ENCODE measurements at places on chromosomes 7 and 10.

DNA sequence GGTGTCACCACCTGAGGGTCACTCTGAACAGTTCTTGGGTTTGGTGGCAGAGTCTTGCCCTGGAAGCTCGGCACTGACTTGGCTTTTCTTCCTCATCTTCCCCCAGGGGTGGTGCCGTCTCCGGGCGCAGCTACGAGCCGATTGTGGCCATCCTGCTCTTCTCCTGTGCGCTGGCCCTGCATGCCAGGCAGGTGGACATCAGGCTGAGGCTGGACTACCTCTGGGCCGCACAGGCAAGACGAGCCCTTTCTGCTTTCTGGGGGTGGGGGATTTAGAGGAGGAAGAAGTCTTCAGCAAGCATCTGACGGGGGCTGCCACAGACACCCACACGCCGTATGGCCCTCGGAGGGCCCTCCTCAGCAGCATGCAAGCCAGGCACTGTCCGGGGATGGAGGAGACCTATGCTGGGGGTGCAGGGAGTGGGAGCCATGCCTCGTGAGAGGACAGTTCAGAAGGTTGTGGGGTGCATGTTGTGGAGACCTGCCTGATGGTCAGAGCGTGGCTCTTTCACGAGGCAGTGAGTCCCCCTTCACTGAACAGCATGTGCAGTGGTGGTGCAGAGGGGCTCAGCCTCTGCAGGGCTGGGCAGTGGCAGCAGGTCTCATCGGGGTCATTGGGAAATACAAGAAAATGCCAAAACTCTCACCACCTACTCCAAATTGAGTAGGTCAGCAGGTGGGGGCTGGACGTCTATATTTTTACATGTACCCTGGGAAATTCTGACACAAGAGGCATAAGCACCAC, 112.4 kb downstream of the ADCY1 start:
- H3K36me3 ChIP-seq: no peaks in the 10 kb centered on the region
- H3K4me3 ChIP-seq: no peak overlapping the region
- DNase-seq: no peak
- no peaks in the 10 kb centered on the region for H3K27me3 ChIP-seq
- no peak overlapping the region for H3K27ac ChIP-seq

DNA sequence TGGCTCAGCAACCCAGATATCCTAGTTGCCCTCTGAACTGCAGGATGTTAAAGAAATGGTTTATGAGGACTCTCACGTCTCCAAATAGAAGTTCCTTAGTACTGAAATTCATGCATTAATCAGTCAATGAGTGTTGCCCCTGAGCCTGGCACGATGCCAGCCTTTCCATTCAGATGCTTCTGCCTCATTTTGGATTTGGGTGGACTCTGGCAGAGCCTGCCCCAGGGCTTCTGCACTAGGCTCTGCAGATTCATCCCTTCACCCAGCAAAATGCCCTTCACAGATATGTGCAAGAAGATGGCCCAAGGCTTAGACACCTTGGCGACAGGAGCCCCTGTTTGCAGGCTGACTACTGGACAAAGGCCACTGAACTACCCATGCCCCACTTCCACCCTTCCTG, 747.8 kb downstream of the GRID1 start:
- peaks cover 17% of the 10 kb centered on the region for H3K27me3 ChIP-seq
- DNase-seq: no peak
- no peaks in the 10 kb centered on the region for H3K36me3 ChIP-seq
- H3K27ac ChIP-seq: no peak overlapping the region
- H3K4me1 ChIP-seq: peaks cover 15% of the 10 kb centered on the region

GRCh38 chr10:130362308-130362761, 226.1 kb downstream of the GLRX3 start:
- H3K36me3 ChIP-seq: no peaks in the 10 kb centered on the region
- H3K4me3 ChIP-seq: no peak overlapping the region
- H3K27ac ChIP-seq: no peak overlapping the region
- no peaks in the 10 kb centered on the region for H3K4me1 ChIP-seq
- DNase-seq: no peak
- no peaks in the 10 kb centered on the region for H3K27me3 ChIP-seq

DNA sequence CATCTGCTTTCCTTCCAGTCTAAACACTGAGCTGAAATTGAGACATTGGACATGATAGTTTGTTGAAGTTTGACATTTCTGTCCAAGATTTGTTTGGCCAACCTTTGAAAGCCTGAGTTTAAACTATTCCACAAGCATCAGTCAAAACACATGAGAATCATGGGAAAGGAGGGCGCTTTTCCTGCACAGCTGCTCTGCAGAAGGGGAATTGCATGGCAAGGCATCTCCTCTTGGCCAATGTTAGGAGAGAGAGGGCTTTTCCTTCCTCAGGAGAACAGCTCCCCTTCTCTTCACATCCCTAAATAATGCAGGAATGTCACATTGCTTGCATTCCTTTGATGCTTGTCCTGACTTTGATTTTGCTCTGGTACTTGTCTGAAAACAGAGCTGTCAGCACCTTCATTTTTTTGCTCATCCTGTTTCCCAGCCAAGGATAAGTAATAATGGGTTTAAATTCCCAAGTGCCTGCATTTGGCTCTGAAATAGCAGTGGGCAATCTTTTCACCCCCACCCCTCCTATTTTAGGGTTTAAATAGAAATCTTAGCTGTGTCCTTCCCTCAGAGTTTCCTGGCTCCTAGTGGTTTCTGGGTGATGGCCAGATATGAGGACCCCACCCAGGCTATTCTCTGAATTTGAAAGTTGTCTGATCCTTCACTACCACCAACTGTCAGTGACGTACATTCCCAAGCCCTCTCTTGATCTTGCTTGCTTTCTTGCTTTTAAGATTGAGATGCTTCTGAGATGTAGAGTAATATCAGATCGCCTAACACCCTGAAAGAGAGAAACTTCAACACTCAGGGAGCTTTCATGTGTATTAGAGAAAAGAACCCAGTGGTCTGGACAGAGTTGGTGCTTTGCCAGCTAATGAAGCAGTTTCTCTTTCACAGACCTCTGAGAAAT, 75.2 kb upstream of the NPVF start:
- peaks cover 14% of the 10 kb centered on the region for H3K27me3 ChIP-seq
- DNase-seq: no peak
- H3K4me3 ChIP-seq: no peak overlapping the region
- H3K27ac ChIP-seq: no peak overlapping the region

- H3K36me3 ChIP-seq: no peaks in the 10 kb centered on the region
- H3K27ac ChIP-seq: no peak overlapping the region
- H3K27me3 ChIP-seq: no peaks in the 10 kb centered on the region
These were observed 76.9 kb upstream of the ANK3 start for GRCh38 chr10:60466267-60467201.

DNA sequence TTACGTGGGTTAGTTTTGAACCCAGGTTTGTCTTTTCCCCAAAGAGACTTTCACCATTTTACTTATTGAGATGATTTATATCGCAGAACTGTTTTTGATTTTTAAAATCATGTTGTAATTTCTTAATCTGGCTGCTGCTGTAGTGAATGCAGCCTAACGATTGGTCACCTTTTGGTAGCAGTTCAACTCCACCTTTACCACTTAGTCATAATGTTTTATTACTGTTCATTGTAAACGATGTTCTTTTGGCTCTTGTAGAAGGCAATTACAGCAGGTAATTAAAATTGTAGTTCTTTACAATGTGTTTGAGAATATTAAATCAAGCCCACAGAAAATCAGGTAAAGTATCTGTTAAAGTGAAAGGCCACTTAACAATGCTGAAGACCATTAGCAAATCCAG, 531.1 kb downstream of the SDK1 start:
- H3K27ac ChIP-seq: no peak overlapping the region
- DNase-seq: no peak
- no peaks in the 10 kb centered on the region for H3K27me3 ChIP-seq
- H3K4me1 ChIP-seq: no peaks in the 10 kb centered on the region

GRCh38 chr7:139078399-139078798, 31.1 kb downstream of the ZC3HAV1 start:
- H3K27me3 ChIP-seq: no peaks in the 10 kb centered on the region
- no peak overlapping the region for H3K4me3 ChIP-seq
- no peak for DNase-seq
- H3K36me3 ChIP-seq: peaks cover 87% of the 10 kb centered on the region
- H3K27ac ChIP-seq: peak overlapping the region; percentile 55
- peaks cover 66% of the 10 kb centered on the region for H3K4me1 ChIP-seq

GRCh38 chr10:47061776-47062175, 150.5 kb downstream of the PTPN20 start:
- peaks cover 2% of the 10 kb centered on the region for H3K27me3 ChIP-seq
- no peak overlapping the region for H3K27ac ChIP-seq
- H3K4me1 ChIP-seq: no peaks in the 10 kb centered on the region
- no peak for DNase-seq
- no peak overlapping the region for H3K4me3 ChIP-seq

- peaks cover 54% of the 10 kb centered on the region for H3K4me1 ChIP-seq
- no peak for DNase-seq
- peak overlapping the region; percentile 86 for H3K27ac ChIP-seq
- no peaks in the 10 kb centered on the region for H3K27me3 ChIP-seq
These were observed 930 bp downstream of the GIMAP6 start for GRCh38 chr7:150631084-150631826.

- no peaks in the 10 kb centered on the region for H3K27me3 ChIP-seq
- H3K36me3 ChIP-seq: no peaks in the 10 kb centered on the region
- no peaks in the 10 kb centered on the region for H3K4me1 ChIP-seq
These were observed 167.7 kb upstream of the CCDC6 start for GRCh38 chr10:60073781-60074656.

DNA sequence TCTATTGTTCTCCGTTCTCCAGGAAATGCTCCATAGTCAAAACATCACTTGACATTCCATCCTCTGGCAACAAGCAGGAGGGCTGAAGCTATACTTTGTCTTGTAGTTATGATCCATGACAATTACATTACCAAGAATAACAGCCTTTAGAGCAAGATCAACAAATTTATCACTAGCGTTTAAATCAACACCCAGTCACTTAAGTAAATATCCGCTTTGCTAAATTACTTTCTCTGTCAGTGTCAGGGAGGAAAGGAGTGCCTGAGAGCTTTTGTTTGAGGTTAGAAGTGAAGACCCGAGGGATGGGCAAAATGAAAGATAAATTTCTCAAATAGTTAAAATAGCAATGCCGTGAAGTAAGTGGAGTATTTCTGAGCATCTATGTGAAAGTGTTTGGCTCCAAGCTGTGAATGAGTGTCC, 236.1 kb upstream of the BMPER start:
- H3K4me3 ChIP-seq: no peak overlapping the region
- H3K27ac ChIP-seq: no peak overlapping the region
- no peaks in the 10 kb centered on the region for H3K4me1 ChIP-seq
- no peaks in the 10 kb centered on the region for H3K36me3 ChIP-seq
- DNase-seq: no peak

DNA sequence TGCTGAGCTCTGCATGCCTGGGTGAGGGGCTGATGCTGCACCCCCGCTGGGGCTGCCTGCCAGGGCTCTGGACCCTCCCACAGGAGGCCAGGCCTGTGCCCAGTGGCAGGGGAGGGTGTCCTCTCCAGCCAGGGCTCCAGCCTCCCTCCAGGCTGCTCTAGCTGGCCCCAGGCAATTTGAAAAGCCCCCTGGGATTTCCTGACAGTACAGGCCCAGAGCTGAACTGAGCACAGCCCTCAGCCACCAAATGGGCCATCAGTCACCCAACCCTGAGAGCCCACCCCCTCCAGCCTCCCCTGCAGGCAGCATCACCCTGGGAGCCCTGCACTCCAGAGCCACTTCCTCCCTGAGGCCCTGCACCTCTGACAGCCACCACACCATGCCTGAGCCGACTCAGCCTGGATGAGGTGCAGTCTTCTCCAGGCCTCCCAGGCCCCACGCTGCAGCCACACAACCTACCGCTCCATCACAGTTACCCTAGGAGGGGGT, 101.8 kb upstream of the RET start:
- no peak overlapping the region for H3K27ac ChIP-seq
- DNase-seq: no peak
- no peak overlapping the region for H3K4me3 ChIP-seq
- no peaks in the 10 kb centered on the region for H3K4me1 ChIP-seq

DNA sequence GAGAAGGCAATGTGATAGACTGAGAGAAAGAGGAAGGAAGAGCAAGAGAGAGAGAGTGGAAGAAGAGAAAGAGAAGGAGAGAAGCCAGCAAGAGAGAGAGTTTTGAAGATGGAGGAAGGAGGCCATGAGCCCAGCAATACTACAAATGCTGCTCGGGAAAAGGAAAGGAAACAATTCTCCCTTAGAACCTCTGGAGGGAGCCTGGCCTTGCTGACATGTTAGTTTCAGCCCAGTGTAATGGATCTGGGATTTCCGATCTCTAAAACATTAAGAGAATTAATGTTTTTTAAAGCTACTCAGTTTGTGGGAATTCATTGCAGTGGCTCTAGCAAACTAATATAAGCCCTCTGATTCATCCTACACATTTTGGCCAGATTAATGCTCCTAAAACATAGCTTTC, 206.8 kb upstream of the MTPN start:
- no peak for DNase-seq
- H3K27ac ChIP-seq: no peak overlapping the region
- no peak overlapping the region for H3K4me3 ChIP-seq
- no peaks in the 10 kb centered on the region for H3K36me3 ChIP-seq
- H3K4me1 ChIP-seq: no peaks in the 10 kb centered on the region
- no peaks in the 10 kb centered on the region for H3K27me3 ChIP-seq

- no peak overlapping the region for H3K4me3 ChIP-seq
- no peak for DNase-seq
- H3K4me1 ChIP-seq: no peaks in the 10 kb centered on the region
- H3K27me3 ChIP-seq: no peaks in the 10 kb centered on the region
These were observed 26.8 kb upstream of the MGMT start for GRCh38 chr10:129440247-129440646.

DNA sequence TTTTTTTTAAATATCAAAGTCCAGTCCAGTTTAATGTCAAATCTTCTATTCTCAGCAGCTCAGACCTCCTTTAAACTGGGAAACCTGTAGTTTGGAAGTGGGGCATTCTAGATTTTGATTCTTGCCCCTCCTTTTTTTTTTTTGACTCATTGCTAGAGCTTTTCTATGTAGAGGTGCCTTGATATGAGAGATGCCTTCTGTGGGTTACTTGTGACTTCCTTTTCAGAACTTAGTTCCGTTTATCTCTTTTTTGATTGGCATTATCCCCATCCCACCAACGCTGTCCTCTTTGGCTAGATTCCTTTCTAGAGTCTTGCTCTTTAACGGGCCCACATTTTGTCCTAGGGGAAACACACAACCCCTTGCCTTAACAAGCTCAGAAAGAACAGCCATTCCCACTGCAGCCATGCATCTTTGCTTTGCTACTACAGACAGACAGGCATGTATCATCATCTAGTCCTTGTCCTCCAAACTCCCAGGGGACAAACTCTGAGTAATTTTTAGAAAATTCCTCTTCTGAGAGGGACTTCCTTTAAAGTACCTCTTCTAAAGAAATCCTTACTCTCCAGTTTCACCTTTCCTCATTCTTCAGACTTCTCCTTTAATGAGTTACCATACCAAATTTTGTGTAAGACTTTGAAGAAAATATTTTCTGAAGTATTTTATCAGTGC, 153.6 kb downstream of the PHF14 start:
- H3K4me1 ChIP-seq: peaks cover 45% of the 10 kb centered on the region
- peaks cover 14% of the 10 kb centered on the region for H3K36me3 ChIP-seq
- H3K27ac ChIP-seq: peak overlapping the region; percentile 12
- peak; percentile 10 for DNase-seq

- peaks cover 11% of the 10 kb centered on the region for H3K27me3 ChIP-seq
- no peak for DNase-seq
- no peaks in the 10 kb centered on the region for H3K4me1 ChIP-seq
These were observed 129.2 kb upstream of the SEC61G start for GRCh38 chr7:54888067-54888733.

GRCh38 chr10:49579621-49580020, 30.5 kb upstream of the SLC18A3 start:
- no peak for DNase-seq
- H3K27ac ChIP-seq: no peak overlapping the region
- H3K4me3 ChIP-seq: no peak overlapping the region
- H3K4me1 ChIP-seq: peaks cover 19% of the 10 kb centered on the region
- peaks cover 23% of the 10 kb centered on the region for H3K27me3 ChIP-seq
- no peaks in the 10 kb centered on the region for H3K36me3 ChIP-seq
